ENCODE measurements at places on chromosomes 1 and 21.

DNA sequence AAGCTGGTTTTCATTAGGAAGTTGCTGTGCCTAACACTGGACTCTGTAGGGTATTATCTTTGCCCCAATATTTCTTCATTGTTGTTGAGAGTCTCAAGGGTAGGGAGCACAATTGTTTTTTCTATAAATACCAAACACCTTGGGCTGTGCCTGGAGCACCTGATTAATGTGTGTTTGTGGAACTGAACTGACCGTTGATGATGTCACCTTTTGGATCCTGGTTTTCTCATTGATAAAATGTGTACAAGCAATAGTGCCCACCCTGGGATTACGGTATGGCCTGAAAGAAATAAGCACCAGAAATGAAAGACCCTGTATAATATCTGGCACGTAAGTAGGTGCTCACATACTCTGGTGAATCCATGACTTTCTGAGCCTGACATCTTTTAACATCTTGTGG, 39.3 kb downstream of the KCNA2 start:
- no peak for DNase-seq

DNA sequence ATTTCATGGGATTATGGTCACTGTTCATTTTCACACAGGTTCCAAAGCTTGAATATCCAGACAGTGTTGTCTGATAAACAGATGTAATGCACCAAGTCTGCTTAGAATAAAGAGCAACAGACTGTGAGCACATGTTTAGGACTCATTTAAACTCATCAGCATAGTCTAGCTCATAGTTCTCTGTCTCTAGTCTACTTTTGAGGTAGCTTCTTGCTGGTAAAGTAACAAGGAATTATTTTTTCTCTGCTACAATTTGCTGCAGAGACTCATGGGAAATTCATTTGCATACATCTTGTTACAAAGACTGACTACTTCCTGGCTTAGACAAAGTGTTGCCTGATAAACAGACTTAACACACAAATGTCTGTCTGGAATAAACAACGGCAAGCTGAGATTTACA, 187.2 kb downstream of the NFIA start:
- no peak for DNase-seq

DNA sequence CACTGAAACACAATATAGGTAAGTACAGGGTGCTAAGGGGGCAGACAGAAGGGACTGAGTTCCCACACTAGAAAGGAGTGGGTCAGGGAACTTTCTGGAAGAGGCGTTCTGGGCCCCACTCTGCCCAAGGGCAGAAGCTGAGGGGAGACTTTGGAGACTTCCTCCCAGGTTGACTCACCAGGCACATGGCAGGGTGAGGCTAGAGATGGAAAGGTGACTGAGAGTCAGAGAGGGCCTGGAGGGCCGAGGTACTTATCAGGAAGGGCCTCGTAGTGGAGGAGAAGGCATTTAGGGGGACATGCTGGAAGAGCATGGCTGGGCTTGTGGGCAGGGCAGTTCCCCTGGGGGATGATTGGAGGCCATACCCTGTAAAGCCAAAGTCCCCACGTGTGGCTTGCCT, 159.9 kb upstream of the JUN start:
- DNase-seq = no peak

GRCh38 chr1:117180147-117180967, 30.4 kb downstream of the VTCN1 start:
- no peak for DNase-seq

- no peak for DNase-seq
Observed at GRCh38 chr1:6460301-6461050, 5.5 kb downstream of the TNFRSF25 start.

DNA sequence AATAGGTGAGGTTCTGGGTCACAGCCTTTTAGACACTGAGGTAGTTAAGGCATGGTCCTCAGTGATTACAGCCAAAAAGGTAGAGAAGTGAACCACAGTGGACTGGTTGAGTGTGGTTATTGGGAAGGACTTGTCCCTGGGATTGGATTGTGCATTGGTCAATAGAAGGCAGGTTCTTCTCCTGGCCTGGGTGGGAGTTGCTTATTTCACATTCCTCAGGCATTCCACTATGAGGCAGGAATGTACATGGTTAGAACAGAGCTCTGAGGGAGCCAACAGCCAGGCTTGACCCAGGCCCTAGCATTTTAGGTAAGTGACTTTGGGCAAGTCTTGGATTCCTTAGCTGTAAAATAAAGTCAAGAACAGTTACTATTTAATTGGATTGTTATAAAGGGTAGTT, 97.9 kb upstream of the MARK1 start:
- peak; percentile 8 for DNase-seq

DNA sequence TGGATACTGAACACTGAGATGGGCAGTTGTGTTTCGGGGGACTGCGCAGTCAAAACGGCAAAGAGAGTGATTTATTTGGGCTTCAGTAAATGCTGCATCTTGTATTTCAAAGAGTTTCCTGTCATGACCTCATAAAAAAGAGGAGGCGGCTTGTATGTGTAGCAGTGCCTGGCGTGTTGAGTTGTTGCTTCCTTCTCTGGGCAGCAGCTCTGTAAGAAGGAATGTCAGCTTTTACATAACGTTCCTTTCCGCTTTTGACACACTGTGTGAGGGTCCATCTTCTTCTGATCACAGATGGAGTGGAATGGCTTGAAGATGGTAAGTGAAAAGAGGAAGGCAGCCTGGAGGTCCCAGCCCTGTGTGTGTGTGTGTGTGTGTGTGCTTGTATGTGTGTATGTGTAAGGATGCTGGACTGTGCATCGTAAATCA, 941 bp downstream of the ELAVL4 start:
- peak; percentile 16 for DNase-seq

DNA sequence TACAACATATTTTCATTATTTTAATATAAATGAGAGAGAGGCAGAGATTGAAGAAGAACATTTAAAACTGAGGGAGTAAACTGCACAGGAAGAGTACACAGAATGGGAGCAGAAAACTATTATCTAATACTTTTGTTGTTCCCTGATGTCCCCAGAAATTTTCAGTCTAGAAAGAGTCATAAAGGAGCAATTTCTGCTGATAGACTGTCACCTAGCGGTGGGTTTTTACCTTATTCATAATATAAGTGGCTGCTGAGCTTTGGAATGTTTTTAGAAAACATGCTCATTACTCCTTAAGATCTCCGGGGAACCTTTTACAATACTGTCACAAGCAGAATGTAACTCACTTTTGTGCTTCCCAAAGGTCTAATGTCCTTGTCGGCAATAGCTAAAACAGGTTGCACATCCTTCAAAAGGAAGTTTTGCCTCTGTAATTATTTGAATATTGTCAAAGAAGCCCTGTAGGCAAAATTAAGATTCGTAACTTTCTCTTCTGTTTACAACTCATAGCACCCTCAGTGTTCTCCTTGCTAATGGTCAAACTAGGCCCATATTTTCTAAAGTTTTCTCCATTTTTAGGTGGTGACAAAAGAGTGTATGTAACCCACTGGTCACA, 4.9 kb upstream of the NPL start:
- peak; percentile 53 for DNase-seq

- no peak for DNase-seq
Observed at GRCh38 chr1:200041337-200042118, 14.0 kb downstream of the NR5A2 start.

DNA sequence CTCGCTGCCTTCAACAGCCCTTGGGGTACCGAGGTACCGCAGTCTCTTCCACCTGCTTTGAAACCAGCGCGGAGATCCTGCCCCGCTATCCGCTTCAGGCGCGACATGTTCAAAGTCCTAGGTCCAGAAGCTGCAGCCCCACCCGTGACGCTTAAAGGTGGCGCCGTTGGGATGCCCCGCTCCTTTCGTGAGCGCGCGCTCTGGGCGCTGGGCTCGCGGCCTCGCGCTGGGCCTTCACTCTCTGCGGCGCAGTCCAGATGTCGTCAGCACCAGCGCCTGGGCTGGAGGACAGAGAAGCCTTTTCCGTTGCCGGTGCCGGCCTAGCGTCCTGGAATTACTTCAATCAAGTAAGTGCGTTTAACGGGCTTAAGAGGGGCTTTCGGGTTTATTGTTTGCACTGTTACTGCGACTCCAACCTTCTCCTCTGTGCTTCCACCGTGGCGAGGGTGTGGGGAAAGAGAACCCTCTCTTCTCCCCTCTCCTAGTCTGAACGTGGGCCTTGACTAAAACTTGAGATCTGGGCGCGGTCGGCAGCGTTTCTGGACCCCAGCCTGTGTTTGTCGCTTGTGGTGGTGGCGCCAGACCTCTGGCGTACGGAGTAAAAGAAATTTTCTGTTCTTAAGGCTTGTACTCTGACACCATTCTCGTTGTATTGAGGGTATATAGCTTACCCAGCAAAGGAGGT, at the start of gene LRRC40:
LRRC40 (minus strand) TSS at position 146 of the 685 bp plus-strand sequence; CDS start at position 107, 39 bp downstream.
- peak; percentile 92 for DNase-seq

- DNase-seq = no peak
Observed at GRCh38 chr1:12487520-12487919, 130.5 kb downstream of the DHRS3 start.

DNA sequence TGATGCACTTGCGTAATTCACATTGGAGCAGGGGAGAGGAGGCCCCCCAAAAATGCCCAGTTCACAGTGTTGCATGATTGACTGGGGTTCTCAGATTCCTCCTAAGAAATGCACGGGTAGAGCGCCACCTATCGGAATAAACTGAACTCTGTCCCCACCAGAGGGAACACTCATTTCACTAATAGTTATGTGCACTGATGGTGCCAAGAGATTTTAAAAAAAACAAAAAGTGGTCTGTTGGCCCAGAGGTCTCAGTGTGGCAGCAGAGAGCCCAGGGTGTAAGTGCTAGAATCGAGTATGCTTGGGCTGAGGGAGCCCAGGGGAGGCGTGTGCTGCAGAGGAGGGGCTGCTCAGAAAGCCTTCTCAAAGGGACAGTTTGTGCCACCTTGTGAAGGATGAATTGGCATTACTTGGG, 6.9 kb downstream of the PINK1 start:
- peak; percentile 54 for DNase-seq

DNA sequence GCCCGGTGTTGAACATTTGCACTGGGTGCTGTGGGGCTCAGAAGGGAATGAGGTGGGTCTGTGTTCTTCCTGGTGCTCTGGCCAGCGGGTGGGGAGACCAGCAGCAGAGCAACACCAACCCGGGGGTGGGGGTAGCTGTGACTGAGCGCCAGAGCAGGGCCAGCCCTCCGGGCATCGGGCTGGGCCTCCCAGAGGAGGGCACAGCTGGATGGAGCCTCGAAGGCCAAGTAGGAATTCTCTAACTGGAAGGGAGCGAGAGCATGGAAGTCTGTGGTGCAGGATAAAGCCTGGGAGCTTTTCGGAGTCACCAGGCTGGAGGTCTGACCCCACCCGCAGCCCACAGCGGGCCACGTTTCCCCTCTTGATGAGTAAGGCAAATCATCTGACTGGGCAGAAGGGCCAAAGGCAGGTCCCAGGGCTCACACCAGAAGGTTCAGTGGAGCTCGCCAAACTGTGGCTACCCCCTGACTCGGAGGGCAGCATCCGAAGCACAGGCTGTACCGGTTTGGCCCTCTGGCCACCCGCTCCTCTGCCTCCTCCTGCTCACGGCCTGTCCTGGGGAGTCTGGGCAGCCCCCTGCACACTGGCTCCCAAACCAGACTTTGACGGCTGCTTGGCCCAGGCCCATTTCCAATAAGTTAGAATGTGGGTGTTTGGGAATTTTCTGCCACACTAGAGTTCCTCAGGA, 18.8 kb downstream of the SLC1A7 start:
- DNase-seq = peak; percentile 83

DNA sequence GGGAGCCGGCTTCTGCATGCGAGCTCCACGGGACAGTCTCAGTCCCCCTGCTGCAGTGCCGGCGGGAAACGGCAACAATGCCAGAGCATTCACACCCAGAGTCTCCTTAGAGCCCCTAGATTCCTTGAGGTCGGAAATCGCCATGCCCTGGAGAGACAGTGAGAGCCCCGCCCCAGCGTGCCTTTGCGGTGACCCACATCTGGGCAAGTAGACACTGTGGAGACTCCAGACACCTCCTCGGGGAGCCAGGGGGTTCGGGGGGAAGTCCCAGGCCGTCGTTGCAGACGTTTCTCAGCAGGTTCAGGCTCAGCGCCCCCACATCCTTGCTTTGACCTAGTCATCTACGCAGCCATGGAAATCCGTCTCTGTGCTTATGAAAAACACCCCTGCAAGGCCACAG, 81.3 kb upstream of the ARHGEF16 start:
- no peak for DNase-seq

DNA sequence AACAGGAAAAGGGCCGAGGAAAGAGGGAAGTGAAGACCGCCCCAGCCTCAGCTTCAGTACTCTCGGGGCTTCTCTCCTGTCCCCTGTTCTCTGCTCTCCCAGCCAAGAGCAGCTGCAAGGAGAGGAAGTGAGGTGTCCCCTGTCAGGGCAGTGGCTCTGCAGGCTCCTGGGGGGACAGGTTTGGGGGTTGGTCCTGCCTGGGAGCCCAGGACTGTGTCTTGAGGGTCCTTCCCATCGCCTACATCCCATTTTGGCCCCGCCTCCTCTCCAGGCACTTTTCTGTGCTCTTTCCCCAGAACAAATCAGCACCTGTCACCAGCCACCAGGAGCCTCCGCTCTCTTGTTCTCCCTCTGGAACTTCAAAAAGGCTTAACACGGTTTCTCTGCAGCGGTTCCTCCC, 82.6 kb downstream of the VWA5B1 start:
- no peak for DNase-seq

GRCh38 chr1:184647471-184647870, 107.2 kb downstream of the EDEM3 start:
- DNase-seq = no peak

DNA sequence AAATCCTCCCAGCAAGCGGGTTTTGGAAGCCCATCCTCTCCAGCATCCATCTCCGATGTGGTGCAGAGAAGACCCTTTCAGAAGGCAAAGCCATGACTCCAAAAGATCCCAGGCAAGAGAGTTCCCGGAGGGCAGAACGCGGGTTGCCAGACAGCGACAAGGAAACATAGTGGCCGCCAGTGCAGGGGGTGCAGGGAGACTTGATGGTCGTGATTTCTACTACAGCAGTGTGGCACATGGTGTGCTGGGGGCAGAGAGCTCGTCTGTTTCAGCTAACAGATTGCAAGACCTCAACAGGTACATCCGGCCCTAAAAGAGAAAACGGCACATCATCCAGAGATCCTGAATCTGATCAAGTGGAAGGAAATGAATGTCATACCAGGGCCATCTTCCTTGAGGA, 74.3 kb downstream of the HLCS start:
- no peak for DNase-seq

DNA sequence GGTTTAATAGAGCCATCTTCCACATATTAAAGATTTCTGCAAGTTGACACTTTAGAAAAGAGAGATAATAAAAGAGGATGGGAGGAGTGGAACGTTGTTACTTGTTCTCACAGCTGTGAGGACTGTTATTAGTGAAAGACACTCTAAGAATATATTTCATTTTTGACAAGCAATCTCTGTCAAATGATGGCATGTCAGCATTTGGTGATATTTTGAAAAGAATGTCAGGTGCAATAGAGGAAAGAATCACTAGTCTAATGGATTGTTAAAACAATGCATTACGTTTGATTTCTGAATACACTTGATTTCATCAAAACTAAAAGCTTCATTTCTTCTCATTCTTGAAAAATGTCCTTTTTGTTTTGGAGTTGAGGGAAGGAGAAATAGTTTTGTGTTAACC, 853.4 kb downstream of the PLA2G4A start:
- DNase-seq = no peak

Data from AG10803 (cell line).